Fibroblast of mammary gland (primary cell): ENCODE measurements at places on chromosomes 6 and 20.

- no peak for DNase-seq
Observed at GRCh38 chr6:161347988-161348627, 74.2 kb upstream of the AGPAT4 start.

DNA sequence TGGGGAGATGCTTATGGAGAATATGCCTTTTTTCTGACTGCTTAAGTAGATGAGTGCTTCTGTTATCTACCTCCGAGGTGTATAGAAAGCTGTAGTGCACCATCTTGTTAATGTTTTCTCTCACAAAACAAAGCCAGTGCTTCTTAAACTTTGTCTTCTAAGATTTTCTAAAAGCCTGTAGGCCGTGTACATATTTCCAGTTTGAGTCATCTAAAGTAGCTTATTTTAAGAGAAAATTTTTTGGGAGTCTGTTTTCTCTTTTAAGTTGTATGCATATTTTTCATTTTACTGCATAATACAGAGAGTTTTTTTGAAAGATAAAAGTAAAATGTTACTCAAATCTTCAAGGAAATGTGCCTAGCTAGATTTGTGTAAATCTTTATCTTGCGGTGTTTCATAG is 151.7 kb downstream of the GRIK2 start:
- DNase-seq, result no peak

GRCh38 chr6:160022793-160023192 is 53.9 kb downstream of the IGF2R start:
- DNase-seq, result no peak

GRCh38 chr6:168292826-168293225 is 26.8 kb downstream of the DACT2 start:
- no peak for DNase-seq

- no peak for DNase-seq
Observed at GRCh38 chr20:46083531-46084061, 6.2 kb downstream of the NCOA5 start.

DNA sequence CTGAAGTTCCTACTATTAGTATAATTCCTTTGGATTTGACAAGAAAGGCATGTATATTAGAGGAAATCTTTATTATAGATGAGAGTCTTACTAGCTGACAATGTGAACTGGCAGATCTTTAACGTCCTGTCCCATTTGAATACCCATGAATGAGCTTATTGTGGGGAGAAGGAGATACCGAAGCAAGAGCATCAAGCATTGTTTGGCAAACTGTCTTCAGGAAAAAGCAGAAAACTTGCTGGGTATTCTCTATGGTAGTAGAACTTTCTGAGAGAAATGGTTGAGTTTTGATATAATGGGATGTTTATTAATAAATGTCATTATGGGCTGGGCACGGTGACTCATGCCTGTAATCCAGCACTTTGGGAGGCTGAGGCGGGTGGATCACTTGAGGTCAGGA is 18.3 kb downstream of the RSPO3 start:
- no peak for DNase-seq

DNA sequence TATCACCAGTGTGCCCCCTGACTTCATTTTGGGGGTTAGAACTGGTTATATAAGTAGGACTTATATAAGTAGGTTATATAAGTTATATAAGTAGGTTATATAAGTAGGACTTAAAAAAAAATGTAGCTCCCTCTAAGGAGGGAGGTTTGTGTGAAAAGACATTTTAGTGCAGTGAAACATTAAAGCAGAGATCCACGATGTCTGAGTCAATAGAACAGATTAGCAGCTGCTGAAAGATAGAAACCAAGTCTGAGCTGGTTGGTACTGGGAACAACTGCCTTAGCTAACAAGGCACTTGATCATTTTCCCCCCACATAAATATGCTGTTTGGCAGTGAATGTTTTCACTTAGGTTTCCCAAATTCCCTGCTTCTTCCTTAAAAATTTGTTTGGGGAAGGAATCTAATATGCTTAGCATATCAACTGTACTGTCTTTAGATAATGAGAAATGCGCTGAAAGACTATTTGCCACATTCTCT is 2.1 kb upstream of the RPS12 start:
- DNase-seq, result peak; percentile 65

DNA sequence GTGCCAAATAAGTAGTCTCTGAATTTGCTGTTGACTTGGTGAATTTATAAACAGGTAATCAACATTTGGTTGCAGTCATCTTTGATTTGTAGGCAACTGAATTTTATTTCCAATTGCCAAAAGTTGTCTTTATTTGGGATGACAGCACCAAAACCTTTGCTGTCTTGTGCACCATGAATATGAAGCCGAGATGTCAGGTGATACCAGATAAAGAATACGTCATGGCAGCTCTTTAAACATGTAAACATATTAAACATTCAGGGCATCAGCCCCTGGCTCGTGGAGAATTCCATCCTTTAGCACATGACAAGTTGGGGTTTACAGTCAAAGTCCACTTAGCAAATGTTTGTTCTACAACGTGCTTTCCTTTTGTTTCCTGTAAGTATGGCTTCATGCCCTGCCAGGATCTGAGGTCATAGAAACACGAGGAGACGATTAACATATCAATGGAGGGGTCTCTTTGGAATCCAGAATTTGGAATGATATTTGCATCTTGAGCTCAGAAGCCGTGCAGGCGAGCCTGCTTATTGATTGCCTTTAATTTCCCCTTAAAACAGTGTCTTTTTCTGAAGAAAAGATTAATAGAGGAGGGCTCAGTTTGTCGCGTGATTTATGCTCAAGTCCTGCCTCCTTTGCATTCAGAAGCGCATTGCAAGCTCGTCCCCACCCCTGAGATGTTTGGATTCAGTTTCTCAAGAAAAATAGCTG is 170.2 kb upstream of the ZNF217 start:
- peak; percentile 55 for DNase-seq

DNA sequence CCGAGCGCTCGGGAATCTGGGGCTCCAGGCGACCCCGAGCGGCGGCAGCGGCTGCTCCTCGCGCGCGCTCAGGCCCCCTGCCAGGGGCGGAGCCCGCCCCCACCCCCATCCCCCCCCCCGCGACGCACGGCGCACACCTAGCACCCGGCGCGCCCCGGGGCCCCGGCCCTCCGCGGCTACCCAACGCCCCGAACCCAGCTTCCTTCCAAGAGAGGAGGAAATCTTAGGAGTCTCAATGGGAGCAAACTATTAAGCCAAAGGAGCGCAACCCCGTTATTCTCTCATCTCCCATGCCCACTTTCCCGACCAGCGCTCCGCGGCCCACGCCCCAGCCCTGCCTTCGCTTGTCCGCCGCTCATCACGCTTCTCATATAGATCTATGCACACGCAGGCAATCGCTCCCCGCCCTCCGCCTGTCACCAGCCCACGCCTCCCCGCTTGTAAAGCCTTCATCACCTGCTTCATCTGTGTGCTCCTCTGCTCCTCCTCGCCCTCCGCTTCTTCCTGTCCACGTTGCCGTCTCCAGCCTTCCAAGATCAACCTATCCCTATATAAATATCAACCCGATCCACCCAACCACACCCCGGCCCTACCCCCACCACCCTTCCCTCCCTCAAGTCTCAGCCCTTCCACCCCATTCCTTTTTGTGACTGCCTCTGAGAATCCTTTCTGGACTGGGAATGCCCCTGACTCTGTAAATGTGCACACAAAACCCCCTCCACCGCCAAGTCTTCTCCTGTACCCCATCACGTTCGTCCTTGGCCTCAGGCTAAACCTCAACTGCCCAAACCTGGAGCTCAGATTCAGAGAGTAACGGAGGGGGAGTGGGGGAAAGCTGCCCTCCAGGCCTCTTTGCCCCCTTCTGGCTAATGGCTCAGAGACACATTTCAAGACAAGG is at the start of gene DLK2:
Gene DLK2, minus strand, starts transcription at position 18 of the 898 bp plus-strand sequence. CDS start 723 bp downstream, outside the sequence.
- peak; percentile 18 for DNase-seq
